Caudate nucleus (tissue), 63 donors: ENCODE measurements at places on chromosomes 6 and 20.

DNA sequence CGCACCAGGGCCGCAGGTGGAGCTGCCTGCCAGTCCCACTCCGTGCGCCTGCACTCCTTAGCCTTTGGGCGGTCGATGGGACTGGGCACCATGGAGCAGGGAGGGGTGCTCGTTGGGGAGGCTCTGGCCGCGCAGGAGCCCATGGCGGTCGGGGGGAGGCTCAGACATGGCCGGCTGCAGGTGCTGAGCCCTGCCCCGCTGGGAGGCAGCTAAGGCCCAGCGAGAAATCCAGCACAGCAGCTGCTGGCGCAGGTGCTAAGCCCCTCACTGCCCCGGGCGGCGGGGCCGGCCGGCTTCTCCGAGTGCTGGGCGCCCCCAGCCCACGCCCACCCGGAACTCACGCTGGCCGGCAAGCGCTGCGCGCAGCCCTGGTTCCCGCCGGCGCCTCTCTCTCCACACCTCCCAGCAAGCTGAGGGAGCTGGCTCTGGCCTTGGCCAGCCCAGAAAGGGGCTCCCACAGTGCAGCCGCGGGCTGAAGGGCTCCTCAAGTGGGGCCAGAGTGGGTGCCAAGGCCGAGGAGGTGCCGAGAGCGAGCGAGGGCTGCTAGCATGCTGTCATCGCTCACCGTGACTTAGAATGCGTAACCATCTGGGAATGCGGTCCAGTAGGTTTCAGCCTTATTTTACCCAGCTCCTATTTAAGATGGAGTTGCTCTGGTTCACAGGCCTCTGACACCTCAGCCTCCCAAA, 77.3 kb downstream of the C6orf52 start:
- no peak for DNase-seq

GRCh38 chr6:119346936-119347335, 2.6 kb downstream of the MAN1A1 start:
- no peak for DNase-seq

DNA sequence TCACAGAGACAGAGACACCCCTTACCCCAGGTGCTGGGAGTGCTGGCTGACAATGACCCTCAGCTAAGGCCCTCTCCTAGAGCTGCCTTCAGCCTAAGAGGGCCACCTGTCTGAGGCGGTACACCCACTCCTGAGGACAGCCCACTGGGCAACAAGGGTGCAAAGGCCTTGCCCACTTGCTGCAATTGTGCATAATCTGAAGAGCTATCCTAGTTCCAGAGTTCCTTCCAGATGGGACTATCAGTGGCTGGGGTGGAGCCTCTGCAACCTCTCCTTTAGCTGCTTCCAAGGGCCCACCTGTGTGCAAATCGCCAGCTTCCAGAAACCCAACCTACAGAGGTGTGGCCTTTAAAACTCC, 87.5 kb downstream of the PREX1 start:
- DNase-seq = no peak

DNA sequence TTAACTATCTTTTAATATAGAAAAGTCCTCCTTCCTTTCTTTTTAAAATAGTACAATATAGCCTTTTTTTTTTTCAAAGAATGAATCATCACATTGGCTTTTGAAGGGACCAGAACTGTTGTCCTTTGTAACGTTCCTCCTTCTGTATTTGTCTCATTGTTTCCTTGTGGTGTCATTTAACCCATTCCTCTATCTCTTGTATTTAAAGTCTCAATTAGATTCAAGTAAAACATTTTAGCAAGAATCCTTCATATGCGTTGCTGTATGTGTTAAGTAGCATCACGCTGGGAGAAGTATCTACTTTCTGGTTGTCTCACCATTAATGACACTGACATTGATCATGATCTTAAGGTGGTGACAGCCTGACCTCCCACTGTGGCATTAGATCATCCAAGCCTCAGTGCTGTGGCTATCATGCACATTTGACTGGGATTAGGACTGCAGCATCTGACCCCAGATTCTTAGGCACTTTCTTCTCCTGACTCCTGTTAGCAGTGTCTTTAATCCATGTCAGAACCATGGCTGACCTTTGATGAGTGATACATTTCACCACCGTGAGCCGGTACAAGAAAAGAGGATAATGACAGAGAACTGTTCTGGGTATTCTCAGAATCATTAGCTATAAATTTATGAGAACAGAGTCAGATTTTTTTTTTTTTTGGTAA, 67.5 kb upstream of the TFB1M start:
- no peak for DNase-seq

GRCh38 chr6:124858564-124858963, 103.7 kb upstream of the RNF217 start:
- no peak for DNase-seq

DNA sequence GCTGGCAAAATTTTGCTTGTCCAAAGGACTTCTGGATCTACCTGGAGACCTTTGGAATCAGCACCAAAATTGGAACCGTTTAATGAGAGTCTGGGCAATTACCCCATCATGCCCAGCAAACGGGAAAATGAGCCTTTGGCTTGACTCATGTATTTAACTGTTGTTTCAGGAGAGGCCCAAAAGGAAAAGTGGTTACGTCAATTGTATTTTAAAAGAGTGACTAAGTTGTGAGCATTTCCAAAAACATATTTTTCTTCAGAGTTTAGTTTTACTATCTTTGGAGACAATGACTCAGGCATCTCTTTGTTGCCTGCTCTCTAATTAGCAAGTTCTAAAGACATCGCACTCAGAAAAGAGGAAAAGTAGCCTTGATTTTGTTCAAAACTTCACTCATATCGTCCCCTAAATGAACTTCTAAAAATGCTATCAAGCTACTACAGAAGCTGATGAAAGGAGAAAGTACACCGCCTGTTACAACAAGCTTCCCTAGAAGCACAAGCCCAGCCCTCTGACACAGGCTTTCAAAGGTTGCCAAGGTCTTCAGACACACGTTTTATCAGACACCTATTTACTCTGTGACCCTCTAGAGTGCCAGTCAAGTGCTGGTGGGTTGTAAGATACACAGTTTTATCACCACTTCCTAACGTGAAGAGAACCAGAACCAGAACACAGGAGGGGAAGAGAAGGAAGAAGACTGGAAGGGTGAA, 146.2 kb downstream of the TBX18 start:
- no peak for DNase-seq

- DNase-seq = no peak
These were observed 108.8 kb upstream of the SYNCRIP start for GRCh38 chr6:85751374-85752055.

DNA sequence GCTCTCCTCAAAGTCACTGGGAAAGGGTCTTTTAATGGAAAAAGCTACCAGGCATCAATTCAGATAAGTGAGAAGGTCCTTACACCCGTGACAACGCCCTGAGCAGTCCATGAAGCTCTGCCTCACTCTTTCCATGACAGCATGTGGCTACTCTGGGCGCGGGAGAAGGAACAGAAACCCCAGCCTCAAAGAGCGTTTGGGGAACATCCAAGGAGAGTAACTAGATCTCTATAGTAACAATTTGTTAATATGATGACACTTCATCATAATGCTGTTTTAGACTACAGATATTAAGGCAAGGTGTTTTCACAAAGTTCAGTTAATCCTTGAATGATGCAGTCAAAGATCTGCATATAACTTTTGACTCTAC, 55.2 kb downstream of the KIF6 start:
- no peak for DNase-seq

DNA sequence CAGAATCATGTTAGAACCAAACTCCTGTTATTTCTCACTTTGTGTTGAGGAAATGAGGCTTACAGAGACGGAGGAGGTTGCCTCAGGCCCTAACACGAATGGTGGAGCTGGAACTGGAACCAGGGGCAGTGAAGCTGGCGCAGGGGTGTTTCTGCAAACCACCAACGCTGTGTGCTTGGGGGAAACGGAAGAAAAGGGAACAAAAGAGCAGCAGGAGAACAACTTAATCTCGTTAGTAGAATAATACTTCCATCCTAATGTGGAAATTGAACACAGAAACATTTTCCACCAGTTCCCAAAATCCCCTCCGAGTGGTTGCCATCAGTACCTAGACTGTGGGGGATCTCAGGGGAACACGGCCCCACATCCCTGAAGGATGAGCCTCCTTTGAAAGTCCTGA, 103.4 kb upstream of the FRMD1 start:
- no peak for DNase-seq

DNA sequence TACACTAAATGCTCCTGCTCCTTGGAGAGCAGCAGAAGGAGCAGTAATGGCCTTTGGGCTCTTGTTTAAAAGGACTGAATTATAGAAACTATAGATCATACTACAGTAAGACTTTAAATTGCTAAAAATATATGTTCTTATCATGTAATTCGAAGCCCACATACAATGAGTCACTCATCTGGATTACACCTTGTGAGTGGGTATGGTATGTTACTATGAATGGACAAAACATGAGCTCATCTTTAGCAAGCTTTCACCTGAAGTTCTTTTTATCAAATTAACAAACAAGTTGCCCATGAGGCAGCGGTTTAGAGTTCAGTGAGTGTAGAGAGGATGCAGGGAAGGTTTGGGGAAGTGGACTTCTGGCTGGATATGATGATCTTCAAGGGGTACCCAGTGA, 114.4 kb upstream of the CCN2 start:
- no peak for DNase-seq

GRCh38 chr20:36768768-36769430, 4.7 kb downstream of the DSN1 start:
- no peak for DNase-seq

DNA sequence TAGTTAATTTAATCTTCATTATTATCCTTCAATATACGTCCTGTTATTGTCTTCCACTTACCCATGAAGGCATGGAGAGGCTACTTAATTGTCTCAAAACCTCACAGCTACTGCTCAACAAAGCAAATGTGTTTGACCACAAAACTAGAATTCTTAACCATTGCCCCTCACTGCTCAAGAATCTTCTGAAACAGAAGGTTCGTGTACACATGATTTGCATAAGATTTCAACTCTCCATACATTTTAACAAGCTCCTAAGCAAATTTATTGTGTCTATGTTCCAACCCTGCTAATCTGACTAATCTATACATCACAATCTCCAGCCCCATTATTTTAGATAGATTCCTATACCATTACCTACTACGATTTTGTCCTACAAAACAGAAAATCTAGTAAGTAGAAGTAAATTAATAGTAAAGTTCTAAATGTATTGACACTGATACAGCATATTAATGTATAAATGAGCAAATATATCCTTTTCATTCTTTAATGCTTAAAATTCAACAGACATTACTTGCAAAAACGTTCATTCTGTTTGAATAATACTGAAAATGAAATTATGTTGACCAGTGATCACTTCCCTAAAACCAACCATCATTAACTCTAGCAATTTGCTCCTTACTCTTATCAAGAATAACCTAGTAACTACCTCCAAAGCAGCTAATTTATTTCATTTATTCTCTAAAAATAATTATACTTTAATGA, 89.7 kb upstream of the RNF217 start:
- no peak for DNase-seq

DNA sequence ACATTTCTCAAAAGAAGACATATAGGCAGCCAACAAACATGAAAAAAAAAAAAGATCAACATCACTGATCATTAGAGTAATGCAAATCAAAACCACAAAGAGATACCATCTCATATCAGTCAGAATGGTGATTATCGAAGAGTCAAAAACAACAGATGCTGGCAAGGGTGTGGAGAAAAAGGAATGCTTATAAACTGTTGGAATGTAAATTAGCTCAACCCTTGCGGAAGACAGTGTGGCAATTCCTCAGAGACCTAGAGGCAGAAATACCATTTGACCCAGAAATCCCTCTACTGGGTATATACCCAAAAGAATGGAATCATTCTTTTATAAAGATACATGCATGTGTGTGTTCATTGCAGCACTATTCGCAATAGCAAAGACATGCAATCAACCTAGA, 303.8 kb upstream of the THEMIS start:
- DNase-seq = no peak

- no peak for DNase-seq
These were observed 117.5 kb upstream of the KCNQ5 start for GRCh38 chr6:72504406-72504805.

- DNase-seq = no peak
These were observed 10.4 kb upstream of the VNN2 start for GRCh38 chr6:132768051-132768517.

DNA sequence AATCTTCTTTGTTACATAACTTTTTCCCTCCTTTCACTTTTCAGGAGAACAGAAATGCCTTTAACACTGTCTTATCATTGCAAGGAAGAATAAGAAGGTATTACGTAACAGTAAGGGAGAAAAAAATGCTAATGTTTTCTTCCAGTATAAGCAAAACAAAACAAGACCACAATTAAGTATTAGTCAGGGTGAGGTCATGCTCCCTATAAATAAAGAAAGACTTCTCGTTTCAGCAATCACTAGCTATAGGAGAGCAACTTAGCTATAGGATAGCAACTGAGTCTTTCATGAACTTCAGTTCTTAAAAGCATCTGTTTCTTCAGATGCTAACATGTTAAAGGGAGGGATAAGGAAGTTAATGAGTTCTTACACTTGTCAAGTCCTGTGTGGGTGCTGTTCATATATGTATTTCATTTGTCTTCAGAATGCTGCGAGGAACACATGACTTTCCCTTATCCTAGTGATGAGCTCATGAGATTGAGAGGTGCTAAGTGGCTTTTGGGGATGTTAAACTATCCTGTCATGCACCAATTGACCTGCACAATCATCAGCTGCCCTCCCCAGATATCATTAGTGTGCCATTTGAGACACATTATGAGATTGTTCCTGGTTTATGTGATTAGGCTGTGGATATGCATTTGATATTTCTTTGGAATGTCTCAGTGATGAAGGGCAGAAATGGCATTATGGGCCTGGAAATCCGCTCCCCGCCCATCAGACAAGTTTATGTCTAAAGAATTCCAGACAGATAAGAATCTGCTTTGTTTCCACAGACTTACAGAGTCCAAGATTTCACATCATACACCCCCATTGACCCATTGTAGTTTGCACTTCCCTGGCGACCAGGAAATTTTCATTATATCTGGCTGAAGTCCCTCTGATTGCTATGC, 37.5 kb downstream of the LAMA4 start:
- no peak for DNase-seq

DNA sequence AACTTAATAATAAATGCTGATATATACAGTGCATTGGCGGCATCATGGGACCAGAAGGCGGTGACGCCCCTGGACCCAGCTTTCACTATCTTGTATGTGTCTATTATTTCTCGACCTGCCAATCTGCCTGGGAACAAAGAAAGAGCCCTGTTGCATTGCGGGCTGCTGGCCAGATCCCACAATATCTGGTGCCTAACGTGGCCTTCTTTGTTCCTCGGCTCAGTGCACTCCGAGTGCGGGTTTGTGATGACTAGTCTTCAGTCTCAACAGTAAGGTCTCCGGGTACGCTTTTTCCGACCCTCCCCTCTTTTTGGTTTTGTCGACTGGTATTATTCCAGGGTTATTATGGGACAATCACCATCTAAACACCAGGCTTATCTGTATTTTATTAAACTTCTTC, 291.5 kb downstream of the TBC1D32 start:
- DNase-seq = no peak

DNA sequence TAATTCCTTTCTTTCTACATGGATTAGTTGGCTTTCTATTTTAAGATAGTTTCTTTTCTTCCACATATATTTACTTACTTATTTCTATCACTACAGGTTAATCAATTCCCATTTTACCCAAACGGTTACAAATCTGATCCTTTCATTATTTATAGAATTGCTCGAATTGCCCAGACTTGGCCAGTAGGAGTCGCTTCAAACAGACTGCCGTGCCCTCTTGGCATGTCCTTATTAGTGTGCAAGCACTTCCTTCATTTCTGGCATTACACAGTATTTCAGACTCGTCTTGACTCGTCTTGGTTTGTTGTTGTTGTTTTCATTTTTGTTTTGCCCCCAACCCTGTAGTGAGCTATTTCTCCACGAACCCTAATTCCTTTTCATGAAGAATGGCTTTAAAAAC, 74.6 kb downstream of the SAMD3 start:
- no peak for DNase-seq
